ENCODE measurements at places on chromosomes 16 and 17.
A peak's percentile ranks its signal among the peaks of the same experiment; 100 is the strongest.

DNA sequence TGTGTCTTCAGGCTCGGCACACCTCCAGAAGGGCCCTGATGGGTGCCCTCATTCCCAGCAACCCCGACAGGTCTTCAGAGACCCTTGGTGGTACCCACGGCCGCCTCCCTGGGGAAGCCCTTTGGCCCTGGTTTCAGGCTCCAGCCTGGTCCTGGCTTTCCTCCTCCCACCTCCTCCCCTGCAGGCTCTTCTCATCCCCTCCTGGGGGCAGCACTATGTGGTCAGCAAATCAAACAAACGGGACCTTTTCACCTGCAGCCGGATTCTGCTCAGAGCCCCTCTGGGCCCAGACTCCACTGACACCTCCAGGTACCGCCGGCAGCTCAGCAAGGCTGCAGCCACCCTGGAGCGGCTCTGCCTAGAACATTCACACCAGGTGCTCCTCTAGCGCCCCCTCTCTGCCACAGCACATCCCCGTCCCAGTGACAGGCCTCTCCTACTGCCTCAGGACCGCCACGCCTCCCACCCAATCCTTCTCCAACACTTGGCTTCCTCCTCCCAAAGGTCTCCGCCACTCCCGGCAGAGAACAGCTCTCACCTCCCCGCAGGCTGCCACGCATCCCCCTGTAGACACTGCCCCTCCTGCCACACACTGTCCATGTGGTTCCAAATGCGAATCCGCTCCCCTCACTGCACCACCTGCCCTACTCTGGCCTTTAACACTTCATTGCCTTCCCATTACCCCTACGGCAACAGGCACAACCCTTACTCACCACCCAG, 12.0 kb downstream of the CORO7 start:
- DNase-seq = peak; percentile 70

GRCh38 chr17:59652119-59652518, 32.4 kb downstream of the CLTC start:
- peak; percentile 78 for DNase-seq

GRCh38 chr16:80231888-80232287, 308.9 kb upstream of the DYNLRB2 start:
- DNase-seq = peak; percentile 90

DNA sequence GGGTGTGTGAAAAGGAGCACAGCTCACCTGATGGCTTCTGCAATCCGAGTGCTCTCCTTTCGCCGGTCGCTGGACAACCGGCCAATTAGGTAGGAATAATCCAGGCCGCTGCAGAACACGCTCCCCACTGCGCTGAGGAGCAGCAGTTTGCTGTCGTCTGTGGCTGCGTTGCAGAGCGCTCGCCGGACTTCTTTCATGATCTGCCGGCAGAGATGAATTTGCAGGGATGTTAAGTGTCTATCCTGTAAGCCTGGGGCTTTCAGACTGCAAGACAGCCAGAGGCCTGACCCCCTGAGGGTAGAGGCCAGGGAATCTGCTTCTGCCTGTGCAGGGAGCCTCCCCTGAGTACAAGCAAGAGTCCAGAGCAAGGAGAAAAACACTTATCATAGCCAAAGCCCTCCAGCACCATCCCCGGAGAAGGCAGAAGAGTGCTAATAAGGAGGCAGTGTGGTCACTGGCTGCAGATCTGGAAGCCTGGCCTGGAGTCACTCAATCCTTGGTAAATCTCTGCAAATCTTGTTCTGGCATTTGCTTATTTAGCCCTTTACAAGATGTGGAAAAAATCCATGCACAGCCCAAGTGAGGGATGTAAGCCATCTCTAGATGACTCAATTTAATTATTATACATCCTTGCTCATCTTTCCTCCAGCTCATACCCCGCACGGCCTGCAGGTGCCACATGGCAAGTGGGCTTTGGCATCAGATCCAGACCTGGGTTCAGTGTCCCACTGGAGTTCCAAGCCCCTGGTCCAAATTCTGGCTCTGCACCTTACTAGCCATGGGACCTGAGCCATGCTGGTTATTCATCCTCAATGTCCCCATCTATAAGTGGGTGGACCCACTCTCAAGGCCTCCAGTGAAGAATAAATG, 80.2 kb downstream of the DYNLRB2 start:
- DNase-seq = no peak

GRCh38 chr16:19507867-19508266, 14.0 kb downstream of the GDE1 start:
- DNase-seq = no peak

DNA sequence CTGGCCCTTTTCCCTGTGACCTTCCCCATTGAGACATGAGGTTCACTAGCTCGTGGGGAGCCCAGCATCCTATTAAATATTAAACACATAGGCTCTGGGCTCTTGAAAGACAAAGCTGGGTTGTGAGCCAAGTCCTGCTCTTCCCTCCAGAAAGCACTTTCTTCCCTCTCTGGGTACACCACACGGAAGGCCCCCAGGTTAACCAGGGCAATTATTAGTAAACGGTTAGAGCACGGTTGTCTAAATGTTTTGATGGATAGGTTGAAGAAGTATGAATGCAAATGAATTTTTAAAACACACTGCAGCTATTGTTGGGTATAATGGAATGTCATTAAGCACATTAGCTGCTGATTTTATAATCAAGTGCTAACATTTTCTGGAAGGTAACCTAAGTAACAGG, 32.7 kb upstream of the CDH13 start:
- DNase-seq = no peak

GRCh38 chr16:51222016-51222415, 70.9 kb upstream of the SALL1 start:
- DNase-seq = no peak

GRCh38 chr16:30761427-30761927, 385 bp downstream of the CFAP119 start:
- no peak for DNase-seq

All from foreskin fibroblast (primary cell).